ENCODE measurements at places on chromosomes 11 and 22.

GRCh38 chr22:44650806-44651205 is 51.2 kb upstream of the PRR5 start:
- no peak for DNase-seq

GRCh38 chr22:42444077-42444904 is 12.1 kb upstream of the NFAM1 start:
- DNase-seq = peak; percentile 85

DNA sequence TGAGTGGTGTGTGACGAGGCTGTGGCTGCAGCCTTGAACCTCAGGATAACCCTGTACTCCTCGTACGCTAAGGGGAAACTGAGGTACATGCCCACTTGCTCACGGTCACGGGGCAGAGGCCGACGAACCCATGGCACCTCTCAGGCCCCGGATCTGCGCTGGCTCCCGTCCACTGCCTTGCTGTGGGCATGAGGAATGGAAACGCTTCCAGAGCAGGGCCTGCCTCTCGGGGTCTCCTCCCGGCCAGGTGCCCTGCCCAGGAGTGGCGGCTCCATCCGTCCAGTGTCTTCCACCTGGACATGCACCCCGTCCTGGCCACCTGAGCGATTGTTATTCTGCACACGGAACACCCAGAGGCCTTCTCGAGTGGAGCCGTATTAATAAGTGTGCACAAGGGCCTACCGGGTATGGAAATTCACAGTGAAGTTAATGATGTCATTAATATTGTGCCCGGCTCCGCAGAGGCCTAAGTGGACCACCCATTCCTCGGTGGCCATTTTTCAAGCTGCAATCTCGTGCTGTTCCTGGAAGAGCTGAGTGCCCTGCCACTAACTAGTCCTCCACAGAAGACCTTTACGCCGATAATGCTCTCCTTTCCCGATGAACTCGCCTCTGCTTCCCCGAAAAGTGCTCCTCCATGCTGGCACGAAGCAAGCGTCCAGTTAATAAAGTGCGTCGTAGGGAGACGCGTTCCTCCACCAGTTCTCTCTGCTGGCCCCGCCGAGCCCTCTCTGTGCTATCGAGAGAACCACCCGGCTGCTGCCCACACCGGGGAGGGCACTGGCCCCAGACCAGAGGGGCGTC is 927.9 kb downstream of the BRD1 start:
- DNase-seq = no peak

- DNase-seq = no peak
Measured at GRCh38 chr11:131190446-131190845, 180.0 kb upstream of the NTM start.

- no peak for DNase-seq
Measured at GRCh38 chr11:2178906-2179494, 7.4 kb upstream of the TH start.

- no peak for DNase-seq
Measured at GRCh38 chr11:61714316-61714715, 34.1 kb downstream of the DAGLA start.

- DNase-seq = no peak
Measured at GRCh38 chr11:14587258-14587657, 56.3 kb upstream of the PDE3B start.

GRCh38 chr11:125971618-125972017 is 25.8 kb downstream of the VSIG10L2 start:
- DNase-seq = no peak

DNA sequence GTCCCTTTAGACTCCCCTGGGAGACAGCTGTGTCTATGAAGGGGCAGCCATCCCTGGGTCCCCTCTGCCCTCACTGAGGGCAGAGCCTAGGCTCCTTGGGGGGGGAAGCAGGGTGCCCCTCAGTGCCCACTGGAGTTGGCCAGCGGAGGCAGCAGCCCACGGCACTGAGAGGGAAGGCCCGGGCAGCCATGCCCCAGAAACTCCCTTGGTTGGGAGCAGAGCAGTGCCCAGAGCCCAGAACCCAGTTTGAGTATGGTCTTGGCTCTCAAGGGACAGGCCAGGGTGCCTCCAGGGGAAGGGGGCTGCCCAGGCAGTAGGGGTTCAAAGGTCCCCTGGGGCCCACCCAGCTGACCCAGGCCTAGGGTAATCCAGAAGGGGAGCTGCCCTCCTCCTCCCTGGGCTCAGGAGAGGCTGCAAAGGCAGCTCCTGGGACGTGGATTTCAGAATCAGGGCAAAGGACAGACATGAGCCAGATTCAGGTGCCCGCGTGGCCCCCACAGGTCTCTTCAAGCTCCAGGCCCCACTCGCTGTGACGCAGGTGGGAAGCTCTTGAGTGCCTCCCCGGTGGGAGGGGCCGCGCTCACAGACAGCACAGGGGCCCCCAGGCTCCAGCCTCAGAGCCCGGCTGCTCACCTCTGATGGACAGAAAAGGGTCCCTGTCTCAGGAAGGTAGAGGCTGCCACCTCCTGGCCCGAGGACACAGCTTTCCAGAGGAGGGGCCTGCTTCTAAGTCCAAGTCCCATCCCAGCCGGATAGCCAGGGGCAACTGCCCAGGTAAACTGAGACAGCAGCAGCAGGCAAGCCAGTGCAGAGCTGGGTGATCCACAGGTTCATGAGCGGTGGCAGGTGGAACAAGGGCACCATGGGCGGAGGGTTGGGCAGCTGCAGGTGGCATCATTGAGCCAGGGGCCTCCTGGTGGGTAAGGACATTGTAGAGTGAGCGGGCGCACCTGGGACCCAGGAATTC is 2.6 kb downstream of the C11orf21 start:
- DNase-seq = no peak

GRCh38 chr11:71456294-71456693 is 3.3 kb downstream of the NADSYN1 start:
- DNase-seq = no peak

DNA sequence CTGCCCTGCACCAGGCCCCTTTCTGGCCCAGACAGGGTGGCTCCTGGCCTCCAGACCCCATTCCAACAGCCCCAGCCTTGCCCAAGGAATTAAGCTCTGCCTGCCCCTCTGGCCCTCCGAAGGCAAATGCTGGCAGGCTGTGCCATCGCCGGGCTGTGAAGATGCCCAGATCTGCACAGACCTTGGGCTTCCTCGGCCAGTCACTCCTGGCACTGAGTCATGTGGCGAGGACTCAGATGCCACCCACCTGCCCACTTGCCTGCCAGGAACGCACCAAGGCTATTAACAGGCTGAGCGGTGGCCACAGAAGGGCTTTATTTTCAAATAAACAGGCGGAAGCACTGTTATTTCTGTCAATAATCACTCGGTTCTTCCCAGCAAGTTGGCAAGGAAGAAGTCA is 50.3 kb upstream of the TTLL12 start:
- DNase-seq = no peak

GRCh38 chr11:77779935-77780334 is 40.6 kb downstream of the RSF1 start:
- DNase-seq = no peak

GRCh38 chr11:17588721-17589120 is 41.7 kb downstream of the OTOG start:
- no peak for DNase-seq

GRCh38 chr22:45503816-45504372 is 1.2 kb downstream of the FBLN1 start:
- no peak for DNase-seq

- DNase-seq = no peak
Measured at GRCh38 chr11:9616042-9616675, 42.7 kb downstream of the WEE1 start.

DNA sequence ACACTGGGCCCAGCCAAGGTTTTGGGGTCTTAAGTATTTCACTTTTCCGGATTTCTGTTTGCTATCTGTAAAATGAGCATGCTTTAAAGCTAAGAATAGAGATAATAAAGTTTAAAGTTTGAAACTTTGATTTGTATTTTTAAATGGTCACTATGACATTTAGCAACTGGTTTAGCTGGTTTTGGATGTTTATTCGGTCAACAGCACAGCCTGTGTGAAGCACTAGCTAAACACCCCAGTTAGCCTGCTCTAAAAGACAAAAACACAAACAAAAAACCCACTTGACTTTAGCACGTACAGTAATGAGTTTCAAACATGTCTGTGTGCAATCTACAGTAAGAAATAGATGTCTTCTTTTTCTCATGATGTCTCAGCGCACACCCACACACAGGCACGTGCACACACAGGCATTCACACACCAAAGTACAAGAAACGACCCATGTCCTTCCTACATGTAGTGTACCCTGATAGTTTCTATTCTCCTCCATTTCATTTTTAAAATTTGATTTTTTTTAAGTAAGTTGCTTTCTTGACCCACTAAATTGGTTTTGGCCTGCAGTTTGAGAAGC is 29.4 kb downstream of the SLC1A2 start:
- no peak for DNase-seq

GRCh38 chr11:127226949-127227348 is 226.4 kb upstream of the KIRREL3 start:
- no peak for DNase-seq

- DNase-seq = no peak
Measured at GRCh38 chr22:21051145-21051830, 5.5 kb downstream of the LRRC74B start.

DNA sequence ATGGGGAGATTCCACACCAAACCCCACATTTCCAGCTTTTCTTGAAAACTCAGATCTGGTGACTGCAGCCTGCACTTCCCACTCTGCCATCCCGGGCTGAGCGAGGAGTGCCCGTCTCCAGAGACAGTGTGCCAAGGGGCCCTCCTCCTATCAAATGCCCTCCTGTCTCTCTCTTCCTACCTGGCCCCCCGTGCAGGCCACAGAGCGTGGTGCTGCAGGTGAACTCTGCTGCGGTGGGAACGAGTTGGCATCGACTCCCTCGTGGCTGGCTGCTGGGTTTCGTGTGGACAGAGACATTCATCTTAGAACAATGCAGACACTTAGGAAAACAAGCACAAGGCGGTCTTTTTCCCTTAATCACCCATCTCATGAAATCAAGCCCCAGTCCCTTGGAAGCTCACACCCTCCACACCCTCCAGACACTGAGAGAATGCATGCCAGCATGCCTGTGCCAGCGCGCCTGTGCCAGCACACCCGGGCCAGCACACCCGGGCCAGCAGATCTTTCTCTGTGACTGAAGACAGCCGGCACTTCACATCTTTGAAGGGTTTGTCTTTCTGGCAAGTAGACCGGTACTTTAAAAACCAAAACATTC is 65.0 kb downstream of the PARVB start:
- no peak for DNase-seq

- no peak for DNase-seq
Measured at GRCh38 chr22:31948002-31948401, 3.7 kb downstream of the YWHAH start.

- no peak for DNase-seq
Measured at GRCh38 chr11:134126217-134126822, 57.4 kb downstream of the JAM3 start.

DNA sequence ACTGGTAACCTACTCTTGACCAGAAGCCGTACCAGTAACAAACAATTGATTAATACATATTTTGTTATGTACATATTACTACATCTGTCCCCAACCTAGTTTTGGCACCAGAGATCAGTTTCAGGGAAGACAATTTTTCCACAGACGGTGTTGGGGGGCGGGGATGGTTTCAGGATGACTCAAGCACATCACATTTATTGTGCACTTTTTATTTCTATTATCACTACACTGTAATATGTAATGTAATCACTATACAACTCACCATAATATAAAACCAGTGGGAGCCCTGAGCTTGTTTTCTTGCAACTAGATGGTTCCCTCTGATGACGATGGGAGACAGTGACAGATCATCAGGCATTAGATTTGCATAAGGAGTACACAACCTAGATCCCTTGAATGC is 15.5 kb downstream of the DGCR8 start:
- DNase-seq = no peak

GRCh38 chr11:86620891-86621521 is 51.4 kb downstream of the ME3 start:
- no peak for DNase-seq

- peak; percentile 67 for DNase-seq
Measured at GRCh38 chr22:23225724-23226496, 45.6 kb downstream of the BCR start.

DNA sequence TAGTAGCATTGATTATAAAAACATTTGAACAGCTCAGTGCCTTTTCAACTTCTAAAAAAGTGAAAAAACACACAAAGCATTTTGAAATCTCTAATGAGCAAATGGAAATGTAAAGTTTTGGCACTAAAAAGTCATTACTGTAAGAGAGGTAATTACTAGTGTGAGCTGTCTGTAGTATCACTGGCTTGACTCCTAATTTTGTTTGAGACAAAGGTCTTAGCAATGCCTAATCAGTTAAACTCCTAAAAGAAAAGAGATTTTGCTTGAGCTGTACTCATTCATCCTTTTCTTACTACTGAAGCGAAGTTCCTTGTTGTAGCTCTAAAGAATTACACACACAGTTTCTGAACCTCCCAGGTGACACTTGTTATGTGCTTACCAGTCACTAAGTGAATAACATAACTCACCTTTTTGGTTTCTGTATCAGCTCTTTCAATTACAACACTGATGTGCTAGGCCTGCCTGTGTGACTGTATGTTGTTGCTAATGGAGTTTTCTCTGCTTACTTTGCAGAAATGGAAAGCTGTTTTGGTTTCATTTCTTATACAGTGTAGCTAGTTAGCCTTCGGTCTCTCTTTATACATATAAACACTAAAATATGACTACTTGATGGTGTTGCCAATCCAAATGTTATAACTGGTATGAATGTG is 924.4 kb upstream of the TENM4 start:
- DNase-seq = no peak

GRCh38 chr11:86210898-86211297 is 33.7 kb upstream of the EED start:
- no peak for DNase-seq

- DNase-seq = no peak
Measured at GRCh38 chr22:25364736-25365241, 145.3 kb downstream of the CRYBB2 start.

- DNase-seq = no peak
Measured at GRCh38 chr11:12694183-12694531, 19.9 kb downstream of the TEAD1 start.

- no peak for DNase-seq
Measured at GRCh38 chr11:134858783-134859480, 446.9 kb upstream of the B3GAT1 start.

DNA sequence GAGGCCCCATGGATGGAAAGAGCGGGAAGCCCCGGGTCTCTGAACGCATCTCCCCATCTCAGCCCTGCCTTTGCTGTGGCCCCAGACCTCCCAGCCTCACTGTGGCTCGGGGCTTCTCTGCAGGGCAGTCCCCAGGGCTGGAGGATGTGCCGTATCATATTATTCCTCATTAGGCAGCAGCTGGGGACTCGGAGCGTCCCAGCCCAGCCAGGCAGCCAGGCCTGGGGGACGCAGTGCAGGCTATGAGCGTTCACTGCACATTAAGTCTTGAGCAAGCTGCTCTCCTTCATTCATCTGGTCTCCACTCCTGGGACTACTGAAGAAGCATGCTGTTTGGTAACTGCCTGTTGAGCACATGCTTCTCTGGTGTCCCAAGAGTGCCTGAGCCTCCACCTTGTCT is 226.8 kb upstream of the TBCEL start:
- DNase-seq = no peak

DNA sequence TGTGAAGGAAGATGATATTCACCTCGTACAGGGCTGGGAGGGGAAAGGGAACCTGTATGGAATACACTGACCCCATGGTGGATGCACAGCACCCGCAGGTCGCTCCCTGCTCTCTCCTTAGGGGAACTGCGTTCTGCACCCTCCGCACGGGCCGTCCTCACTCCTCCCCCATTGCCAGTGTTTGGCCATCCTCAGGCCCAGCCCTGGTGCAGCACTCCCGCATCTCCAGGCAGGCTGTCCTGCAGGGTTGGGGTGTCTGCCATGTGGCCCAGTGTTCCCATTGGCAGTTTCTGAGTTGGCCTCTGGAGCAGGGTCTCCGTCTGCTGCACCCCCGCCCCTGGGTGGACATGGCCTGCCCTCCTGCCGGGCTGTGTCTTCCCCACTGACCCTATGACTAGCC is 19.1 kb upstream of the PARVG start:
- DNase-seq = no peak
